SJSA1 (cell line): ENCODE measurements at places on chromosomes 5 and 9. TPM values are rescaled to one million over a fixed set of nuclear protein-coding genes. Genes with fewer than 3 reads are reported as not detected.
A peak's percentile ranks its signal among the peaks of the same experiment; 100 is the strongest.

Gene MRPL22
- total RNA-seq, result 26.9 and 41.5 TPM in 2 replicates

Gene MXD3
- total RNA-seq, result 121 and 296 TPM in 2 replicates

Gene IRGM
- not detected in 2 replicates for total RNA-seq

Gene C1QTNF2
- 5.7 and 6.7 TPM in 2 replicates for total RNA-seq

Gene HOMER1
- 6.5 and 10.7 TPM in 2 replicates for total RNA-seq

Gene DRD1
- 10.0 and 14.0 TPM in 2 replicates for total RNA-seq

Gene CLIC3
- total RNA-seq, result 0.89 TPM in 1 of 2 replicates, not detected in the other

Gene RFESD
- 0.72 and 1.7 TPM in 2 replicates for total RNA-seq

Gene ZNF622
- total RNA-seq, result 69.1 and 70.2 TPM in 2 replicates

Gene AK1
- total RNA-seq, result 32.6 and 32.7 TPM in 2 replicates

Gene RASGRF2
- total RNA-seq, result 8.4 and 12.5 TPM in 2 replicates

Gene IL3
- total RNA-seq, result not detected in 2 replicates

DNA sequence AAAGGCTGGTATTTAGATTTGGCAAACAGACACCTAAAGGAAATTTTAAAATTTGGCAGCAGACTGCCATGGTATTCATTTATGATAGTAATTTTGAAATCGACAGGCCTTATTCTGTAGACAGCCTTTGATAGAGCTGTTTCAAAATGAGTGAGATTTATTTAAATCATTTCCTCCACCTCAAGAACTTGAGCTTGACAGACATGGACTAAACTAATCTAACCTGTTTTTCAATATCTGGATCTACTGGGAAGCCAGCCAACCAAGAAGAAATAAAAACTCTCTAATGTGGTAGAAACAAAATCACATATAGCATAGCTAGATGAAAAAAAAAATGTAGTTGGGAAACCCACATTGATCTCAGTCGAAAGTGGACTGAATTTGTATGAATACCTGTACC, 56.9 kb upstream of the RASA1 start:
- no peak for DNase-seq

GRCh38 chr9:93541581-93542349, 34.6 kb upstream of the PHF2 start:
- no peak for DNase-seq

DNA sequence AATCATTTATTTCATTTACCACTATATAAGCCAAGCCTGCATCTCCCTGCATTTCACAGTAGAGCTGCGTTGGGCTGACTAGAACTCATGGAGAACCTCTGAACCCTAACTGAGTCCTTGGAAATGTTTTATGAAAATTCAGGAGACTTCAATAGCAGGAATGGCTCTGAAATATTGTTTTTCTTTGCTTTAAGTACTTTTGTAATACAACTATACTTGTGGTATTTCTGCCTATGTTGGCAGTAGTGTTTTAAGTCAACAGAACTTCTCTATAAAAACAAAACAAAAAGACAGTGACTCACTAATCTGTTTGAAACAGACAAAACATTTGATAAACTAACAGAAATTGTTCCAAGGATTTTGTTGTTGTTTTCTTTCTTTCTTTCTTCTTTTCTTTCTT, 489.2 kb upstream of the MEF2C start:
- peak; percentile 49 for DNase-seq

- no peak for DNase-seq
Observed at GRCh38 chr5:148897842-148898241, 71.4 kb downstream of the ADRB2 start.

GRCh38 chr9:133591116-133591910, 17.9 kb downstream of the FAM163B start:
- no peak for DNase-seq

- no peak for DNase-seq
Observed at GRCh38 chr9:120736881-120737280, 22.6 kb upstream of the MEGF9 start.

- peak; percentile 62 for DNase-seq
Observed at GRCh38 chr9:69122082-69122548, 52.0 kb upstream of the TJP2 start.

- no peak for DNase-seq
Observed at GRCh38 chr9:6920041-6920440, 162.3 kb downstream of the KDM4C start.

- no peak for DNase-seq
Observed at GRCh38 chr5:151773951-151774350, 2.2 kb downstream of the G3BP1 start.

GRCh38 chr5:163165277-163165676, 272.1 kb upstream of the CCNG1 start:
- DNase-seq, result no peak

- DNase-seq, result peak; percentile 50
Observed at GRCh38 chr9:122180633-122181032, 20.9 kb downstream of the MORN5 start.

DNA sequence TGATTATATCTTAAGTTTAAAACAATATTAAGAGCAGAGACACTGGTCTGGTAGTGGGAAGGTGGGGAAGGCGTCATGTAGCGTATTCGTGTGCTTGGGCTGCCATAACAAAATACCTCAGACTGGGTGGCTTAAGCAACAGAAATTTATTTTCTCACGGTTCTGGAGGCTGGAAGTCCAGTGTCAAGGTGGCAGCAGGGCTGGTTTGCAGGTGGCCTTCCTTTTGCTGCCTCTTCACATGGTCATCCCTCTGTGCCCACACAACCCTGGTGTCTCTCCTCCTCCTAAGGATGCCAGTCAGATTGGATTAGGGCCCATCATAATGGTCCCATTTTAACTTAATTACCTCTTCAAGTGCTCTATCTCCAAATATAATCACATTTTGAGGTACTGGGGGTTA, 9.6 kb downstream of the IL31RA start:
- DNase-seq, result no peak

GRCh38 chr5:101080462-101081240, 177.6 kb upstream of the ST8SIA4 start:
- DNase-seq, result no peak

GRCh38 chr5:87002485-87002884, 265.2 kb upstream of the RASA1 start:
- DNase-seq, result no peak

GRCh38 chr5:4028384-4028783, 432.8 kb downstream of the IRX1 start:
- no peak for DNase-seq

GRCh38 chr9:130895481-130896232, 955 bp downstream of the QRFP start:
- no peak for DNase-seq

- DNase-seq, result peak; percentile 23
Observed at GRCh38 chr9:136399176-136400037, 563 bp downstream of the SNAPC4 start.

DNA sequence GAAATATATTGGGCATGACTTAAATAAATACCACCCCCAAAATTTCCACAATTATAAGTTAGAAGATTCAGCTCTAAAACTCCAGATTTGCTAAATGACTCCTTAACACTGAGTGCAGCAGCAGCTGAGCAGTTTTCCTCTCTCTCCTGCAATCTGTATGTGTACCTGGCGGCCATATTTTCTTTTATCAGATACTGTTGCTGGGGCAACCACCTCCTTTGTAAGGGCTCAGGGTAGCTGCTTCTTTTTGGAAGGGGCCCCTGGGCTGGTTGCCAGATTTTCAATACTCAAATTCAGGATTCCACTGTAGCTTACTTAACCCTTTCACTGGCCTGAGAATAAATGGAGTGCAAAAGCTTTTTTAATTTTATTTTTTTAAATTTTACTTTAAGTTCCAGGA, 197.0 kb downstream of the TAF11L14 start:
- DNase-seq, result no peak

DNA sequence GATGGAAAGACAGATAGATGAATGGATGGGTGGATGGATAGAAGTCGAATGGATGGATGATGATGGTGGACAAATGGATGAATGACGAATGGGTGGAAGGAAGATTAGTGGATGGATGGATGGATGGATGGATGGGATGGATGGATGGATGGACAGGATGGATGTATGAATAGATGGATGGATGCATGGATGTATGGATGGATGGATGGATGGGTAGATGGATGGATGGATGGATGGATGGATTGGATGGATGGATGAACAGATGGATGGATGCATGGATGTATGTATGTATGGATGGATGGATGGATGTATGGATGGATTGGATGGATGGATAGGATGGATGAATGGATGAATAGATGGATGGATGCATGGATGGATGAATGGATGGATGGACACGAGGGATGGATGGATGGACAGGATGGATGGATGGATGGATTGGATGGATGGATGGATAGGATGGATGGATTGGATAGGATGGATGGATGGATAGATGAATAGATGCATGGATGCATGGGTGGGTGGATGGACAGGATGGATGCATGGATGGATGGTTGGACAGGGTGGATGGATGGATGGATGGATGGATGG, 52.4 kb downstream of the DUSP1 start:
- DNase-seq, result no peak

DNA sequence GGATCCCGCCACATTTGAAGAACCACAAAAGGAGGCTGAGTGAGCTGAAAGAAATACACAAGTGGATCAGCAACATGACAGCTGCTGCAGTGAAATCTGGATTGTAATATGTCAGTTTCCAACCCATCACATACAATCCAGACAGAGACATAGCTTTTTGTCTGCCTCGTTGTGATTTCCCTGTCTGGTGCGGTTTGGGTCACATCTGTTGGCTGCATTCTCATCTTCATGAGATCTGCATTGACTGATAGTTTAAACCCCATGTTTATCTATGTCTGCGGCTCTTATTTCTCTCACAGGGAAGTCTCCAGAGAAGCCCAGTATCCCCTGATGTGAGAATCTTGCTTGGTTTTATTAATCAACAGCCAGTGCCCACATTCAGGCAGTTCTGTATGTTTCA, 403.1 kb upstream of the ZNF608 start:
- no peak for DNase-seq

GRCh38 chr9:133351908-133352634, 4.1 kb downstream of the RPL7A start:
- peak; percentile 57 for DNase-seq

- no peak for DNase-seq
Observed at GRCh38 chr5:52374286-52374685, 413.4 kb upstream of the ITGA1 start.

DNA sequence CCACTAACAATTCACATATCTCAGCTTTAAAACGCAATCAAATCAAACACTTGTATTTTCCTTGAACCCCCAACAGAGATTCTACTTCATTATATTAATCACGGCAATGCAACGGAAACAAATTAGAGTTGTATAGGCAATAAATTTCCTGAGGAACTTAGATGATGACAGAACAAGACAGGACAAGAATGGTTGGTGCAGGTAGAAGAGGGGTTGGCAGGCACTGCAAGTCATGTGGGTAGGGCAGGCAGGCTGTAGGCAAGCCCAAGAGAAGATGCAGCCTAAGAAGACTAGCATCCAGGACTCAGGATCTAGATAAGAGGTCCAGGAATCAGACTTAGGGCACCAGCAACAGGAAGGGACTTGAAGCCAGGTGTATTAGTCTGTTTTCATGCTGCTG, 16.6 kb upstream of the FEM1C start:
- no peak for DNase-seq

DNA sequence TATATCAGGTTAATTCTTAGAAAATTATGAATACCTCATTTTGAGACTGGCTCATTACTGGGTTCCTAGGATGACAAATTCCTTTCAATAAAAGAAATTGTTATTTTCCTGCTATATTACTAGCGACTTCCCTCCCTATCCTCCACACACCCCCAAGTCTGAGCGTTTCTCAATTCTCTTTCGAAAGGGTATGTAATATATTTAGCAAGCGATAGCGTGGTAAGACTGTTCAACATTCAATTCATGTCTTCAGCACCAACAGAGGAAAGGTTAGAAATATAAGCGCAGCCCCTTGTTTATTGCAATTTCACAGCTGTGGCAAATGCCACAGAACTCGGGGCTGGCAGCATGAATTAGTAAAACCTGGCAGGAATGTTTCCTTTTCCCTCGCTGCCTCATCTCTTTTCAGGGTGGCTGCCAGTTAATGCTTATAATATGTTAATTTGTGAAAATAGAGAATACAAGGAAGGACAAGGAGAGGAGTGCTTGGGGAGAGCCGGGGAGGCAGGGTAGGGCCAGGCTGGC, 152.7 kb upstream of the TBCA start:
- no peak for DNase-seq

DNA sequence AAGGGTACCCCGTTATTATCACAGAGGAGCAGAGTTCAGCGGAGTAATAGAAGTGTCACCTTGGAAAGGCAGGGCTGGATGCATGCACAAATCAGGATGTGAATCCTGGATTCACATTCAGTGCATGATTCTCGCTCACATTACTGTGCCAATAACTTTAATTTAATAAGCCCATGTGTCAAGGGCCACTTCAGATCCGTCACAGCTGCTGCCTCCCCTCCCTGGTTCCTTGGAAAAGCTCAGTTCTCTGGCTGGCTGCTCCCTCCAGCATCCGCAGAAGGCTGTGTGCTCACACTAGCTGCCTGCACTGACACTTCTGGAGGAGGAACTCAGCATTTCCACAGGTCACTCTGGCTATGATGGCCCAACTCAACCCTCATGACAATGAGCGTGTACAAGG, 256.8 kb upstream of the ADAMTS16 start:
- DNase-seq, result no peak

DNA sequence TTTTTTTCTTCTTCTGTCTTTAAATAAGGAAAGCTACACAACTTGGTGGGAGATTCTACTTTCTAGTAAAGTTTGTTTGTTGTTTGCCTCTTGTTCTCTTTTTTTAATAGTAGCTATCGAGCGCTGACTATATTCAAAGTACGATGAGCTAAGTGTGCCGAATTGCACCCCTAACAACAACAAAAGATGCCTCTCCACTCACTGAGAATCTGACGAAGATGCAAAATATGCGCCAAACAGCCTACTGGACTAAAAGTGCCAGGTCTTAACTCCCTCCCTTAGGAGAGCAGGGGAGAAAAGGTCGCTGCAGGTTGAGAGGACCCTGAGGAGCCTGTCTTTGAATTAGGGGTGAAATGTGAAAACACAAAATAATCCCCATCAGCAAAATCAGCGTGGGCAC, 713.8 kb upstream of the WWC1 start:
- no peak for DNase-seq

DNA sequence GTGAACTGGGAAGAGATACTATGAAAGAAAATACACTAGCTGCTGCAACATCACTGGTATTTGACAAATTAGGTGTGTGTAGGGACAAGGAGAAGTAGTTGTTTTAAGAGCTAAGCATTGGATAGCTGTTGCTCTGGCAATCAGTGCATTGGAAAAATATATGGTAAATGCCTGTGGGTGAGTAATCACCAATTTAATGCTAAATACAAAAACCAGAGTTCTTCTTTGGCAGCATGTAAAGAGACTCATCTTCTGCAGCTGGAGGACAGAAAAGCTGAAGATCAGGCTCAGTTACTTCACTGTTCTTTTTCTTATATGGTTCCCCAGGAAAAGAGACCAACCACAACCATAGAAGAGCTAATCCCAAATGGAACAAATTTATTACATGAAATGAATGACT, 201.8 kb upstream of the MPDZ start:
- DNase-seq, result no peak

DNA sequence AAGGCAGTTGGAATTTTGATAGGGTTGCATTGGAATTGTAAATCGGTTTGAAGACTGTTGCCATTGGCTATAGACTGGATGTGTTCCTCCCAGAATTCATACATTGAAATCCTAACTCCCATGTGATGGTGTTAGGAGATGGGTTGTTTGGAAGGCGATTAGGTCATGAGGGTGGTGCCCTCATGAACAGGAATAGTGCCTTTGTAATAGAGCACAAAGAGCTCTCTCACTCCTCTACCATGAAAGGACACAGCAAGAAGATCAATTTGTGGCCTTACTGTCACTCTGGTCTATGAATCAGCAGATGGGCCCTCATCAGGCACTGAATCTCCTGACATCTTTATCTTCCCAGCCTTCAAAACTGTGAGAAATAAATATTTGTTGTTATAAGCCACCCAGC, 133.2 kb downstream of the PARP8 start:
- DNase-seq, result no peak

GRCh38 chr5:32098291-32098690, 75.8 kb downstream of the GOLPH3 start:
- no peak for DNase-seq
